ENCODE measurements at places on chromosomes 5 and 9.

GRCh38 chr5:30928956-30929355 lies 264.5 kb upstream of the CDH6 start:
- no peak for DNase-seq

DNA sequence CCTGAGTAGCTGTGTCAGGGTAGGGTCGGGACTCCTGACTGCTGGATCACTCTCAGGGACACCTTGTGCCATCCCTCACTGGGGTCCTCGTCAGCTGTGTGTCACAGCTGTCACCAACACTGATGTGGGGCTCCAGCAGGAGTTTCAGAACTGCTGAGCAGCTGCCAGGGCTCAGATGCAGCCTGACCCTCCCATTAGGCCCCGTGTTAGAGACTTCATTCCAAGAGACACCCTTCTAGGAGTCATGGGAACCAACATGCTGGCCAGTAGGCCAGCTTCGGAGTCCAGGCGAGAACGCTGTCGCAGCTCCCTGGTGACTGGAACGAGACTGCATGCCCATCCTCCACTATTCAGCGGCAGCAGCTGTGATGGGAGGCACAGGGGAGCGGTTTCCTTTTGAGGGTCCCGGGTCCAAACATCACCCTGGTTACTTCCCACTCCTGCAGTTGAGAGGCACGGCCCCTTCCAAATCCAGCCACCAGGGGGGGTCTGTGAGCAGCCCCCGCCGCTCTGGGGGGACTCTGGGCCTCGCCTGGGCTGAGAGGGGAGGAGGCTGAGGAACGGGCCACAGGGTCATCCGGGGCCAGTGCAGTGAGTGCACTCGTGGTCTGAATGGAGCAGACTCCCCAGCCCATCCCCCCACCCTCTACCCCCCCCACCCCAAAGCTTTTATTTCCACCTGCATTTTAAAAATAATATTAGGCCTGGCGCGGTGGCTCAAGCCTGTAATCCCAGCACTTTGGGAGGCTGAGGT lies 12.6 kb upstream of the TCF7 start:
- DNase-seq, result peak; percentile 82

DNA sequence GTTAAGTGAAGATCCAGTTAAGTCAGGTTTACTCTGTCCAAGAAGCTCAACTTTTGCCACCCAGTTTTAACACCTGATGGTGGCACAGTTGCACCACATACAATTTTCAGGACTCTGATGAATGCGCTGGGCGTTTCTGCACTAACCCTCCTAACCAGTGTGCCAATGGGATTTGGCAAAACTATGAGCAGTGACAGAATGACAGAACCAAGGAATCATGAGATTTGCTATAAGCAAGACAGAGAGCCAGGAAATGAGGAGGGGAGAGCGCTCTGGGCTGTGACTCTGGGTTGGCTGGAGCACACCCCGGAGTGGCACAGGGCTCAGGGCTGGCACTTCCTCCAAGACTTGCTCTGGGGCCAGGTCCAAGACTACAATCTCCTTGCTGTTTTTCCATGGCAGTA lies 84.1 kb downstream of the SH3PXD2B start:
- no peak for DNase-seq

- DNase-seq, result no peak
Observed at GRCh38 chr5:174693697-174694385, 30.5 kb upstream of the MSX2 start.

DNA sequence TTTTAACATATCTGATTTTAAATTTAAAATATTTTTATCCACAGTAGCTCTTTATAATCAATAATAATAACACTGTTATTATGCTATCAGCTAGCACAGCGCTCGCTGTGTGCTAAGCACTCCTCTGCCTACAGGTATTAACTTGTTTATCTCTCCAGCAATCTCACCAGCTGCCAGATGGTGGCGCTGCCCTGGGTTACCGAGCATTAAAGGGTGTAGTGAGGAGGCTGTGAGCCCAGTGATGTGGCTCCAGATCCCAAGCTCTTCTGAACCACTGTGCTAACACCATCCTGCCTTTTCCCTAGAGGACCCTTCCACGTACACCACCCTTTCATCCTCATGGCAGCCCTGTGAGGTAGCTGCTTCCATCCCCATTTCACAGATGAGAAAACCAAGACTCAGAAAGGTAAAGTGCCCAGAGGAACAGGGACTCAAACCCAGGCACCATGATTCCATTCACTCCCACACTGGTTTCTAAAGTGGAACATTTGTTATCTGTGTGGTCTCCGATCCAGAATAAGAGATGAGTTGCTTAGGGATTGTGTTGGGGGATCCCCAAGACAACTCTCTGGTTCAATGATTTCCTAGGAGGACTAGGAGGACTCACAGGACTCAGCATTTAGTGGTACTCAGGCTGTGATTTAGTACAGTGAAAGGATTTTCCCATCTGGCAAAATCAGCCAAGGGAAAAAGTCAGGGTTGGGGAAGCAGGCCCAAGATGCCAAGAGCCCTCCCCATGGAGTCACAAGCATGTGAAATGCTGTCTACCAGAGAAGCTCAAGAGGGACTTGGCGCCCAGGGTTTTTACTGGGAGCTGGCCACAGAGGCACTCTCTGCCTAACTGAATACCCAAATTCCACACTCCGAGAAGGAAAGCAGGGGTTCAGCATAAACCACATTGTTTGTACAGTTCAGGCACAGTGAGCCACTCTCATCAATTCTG lies 7.0 kb downstream of the IGFBPL1 start:
- no peak for DNase-seq

GRCh38 chr5:41754857-41755256 lies 115.4 kb downstream of the OXCT1 start:
- no peak for DNase-seq

- no peak for DNase-seq
Observed at GRCh38 chr9:69593301-69593700, 78.9 kb downstream of the APBA1 start.

GRCh38 chr9:137366445-137366810 lies 56.5 kb downstream of the EXD3 start:
- DNase-seq, result no peak

DNA sequence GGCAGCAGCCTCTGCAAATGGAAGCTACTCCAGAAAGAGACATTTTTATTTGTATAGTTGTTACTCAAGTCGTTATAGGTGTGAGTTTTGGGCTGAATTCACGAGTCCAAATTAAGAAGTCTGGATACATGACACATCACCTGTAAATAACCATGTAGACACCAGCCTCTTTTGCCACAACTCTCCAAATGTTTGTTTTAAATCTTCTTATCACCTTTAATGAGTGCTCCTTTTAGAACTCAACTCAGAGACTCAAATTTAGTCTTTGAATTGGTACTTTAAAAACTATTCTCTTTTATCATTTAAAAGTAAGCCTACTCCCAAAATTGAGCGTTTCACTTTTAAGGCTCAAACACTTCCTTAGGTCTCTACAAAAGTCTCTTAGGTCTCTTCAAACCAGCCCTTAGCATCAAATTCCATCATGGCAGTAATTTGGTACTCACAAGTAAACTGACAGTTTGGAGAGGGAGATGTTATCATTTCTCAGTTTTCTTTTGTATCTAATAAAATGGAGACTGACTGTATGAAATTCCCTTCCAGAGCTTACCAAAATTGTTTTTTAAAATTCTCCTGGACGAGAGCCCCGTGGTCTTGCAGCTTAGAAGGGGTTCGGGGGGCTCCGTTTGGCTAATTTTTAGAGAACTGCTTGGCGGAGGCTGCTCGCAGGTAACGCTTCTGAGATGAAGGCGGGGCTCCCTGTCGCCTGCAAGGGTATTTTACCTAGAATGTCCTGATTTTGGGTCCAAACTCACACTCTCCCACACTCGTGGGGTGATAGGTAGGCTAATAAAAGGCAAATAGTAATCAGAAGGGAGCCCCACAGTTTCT lies 194.6 kb downstream of the MEF2C start:
- DNase-seq, result no peak

DNA sequence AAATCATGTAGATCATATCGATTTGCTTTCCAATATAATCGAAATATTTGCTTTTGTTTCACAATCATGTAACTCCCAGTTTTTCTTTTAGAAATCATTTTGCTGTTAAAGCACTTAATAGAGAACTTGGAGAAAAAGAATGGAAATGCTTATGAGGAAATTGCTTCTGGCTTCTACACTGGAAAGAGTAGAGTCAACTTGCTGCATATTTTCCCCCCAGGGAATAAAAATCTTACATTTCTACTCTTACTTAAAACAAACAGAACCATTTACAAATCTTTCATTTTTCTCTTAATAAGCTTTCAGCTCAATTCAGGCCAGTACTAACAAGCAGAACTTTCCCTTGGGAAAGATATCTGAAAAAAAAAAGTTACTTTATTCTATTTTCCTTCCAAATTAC lies 312.0 kb downstream of the CHSY3 start:
- no peak for DNase-seq

GRCh38 chr5:158174918-158175851 lies 316.2 kb upstream of the CLINT1 start:
- peak; percentile 54 for DNase-seq

- no peak for DNase-seq
Observed at GRCh38 chr9:13088720-13089427, 190.6 kb downstream of the MPDZ start.

DNA sequence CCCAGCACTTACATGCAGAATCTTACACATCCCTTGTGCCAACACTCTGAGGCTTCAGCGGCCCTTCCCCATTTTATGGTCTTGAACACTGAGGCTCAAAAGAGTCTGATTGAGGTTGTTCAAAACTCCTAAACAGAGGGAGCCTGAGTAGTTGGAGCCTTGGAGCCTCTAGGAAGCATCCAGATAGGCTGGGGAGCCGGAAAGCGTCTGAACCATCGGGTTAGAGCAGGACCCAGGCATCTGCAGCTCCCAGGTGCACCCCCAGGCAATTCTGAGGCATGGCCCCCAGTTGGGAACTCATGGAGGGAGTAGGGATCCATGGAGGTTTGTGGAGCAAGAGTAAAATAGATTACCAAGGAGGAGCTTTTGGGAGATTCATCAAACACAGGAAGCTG lies 3.8 kb downstream of the OLFML2A start:
- DNase-seq, result no peak

GRCh38 chr9:33468797-33469621 lies 4.7 kb downstream of the NOL6 start:
- DNase-seq, result peak; percentile 10

DNA sequence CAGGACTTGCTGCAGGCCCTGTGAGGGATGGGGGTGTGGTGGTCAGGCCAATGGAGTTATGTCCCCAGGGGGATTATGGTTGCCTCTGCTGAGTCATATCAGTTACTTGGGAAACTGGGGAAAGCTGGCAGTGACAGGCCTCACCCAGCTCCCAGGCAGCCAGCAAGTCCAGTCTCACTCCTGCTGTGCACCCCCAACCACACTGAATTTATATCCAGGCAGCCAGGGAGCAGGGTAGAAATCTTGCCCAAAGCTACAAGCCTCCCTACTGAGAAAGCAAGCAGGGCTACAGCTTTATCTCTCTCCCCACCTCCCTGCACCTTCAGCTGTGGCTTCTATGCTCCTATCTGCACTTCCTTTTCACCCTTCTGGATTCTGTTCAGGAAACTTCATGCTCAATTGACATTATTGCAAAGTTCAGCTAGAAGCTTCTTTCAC lies 2076.0 kb upstream of the CDH9 start:
- no peak for DNase-seq

GRCh38 chr5:84372066-84372695 lies 12.5 kb downstream of the EDIL3 start:
- no peak for DNase-seq

GRCh38 chr5:171261361-171261760 lies 47.7 kb upstream of the TLX3 start:
- DNase-seq, result no peak

- DNase-seq, result no peak
Observed at GRCh38 chr5:173973616-173973969, 15.4 kb upstream of the C5orf47 start.

DNA sequence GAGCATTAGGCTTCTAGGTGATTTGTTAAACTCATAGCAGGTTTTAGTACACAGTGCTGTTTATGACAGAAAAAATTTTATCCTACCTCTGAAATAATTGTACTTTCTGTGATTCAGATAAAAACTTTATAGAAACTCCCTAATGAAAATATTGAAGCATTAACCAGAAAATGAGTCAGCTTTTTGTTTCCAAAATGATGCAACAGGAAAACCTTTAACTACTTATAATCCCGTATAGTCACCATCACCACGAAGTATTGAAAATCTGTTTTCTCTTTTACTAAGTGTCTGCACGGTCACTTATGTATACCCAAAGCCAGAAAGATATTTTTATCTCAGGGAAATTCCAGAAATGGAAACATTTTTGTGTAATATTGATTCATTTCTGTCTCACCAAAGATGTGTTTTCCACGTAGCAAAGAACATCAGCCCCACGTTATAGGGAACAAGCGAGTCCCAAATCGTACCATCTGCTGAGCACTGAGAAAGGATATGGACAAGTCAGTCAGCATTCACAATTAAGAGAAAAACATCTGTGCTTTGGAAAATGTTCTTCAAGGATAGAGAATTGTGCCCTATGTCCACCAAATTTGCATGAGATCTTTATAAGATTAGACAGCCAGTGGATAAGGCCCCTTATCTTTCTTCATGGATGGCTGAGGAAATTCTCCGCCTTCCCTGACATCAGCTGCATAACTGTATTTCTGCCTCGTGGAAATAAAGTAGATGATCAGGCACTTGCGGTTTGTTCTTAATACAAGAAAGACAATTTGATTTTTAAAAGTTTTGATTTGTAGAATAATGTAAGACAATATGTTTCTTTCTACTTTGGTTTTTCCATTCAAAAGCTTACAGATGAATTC lies 41.9 kb downstream of the TNFAIP8 start:
- no peak for DNase-seq

DNA sequence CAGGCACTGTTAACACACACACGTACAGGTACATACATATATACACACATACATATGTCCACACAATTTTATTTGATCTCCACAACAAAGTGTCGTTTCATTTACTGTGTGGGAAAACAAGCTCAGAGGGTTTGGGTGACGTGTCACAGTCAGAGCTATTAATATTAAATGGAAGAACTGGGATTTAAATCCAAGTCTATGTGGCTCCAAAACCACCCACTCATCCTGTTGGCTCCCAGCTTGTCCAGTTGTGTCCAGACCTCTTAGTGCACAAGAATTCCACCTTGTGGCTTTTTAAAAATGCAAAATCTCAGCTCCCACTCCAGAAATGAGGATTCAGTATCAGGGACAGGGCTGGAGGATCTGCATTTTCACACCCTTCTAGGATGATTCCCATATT lies 52.3 kb upstream of the PTPDC1 start:
- no peak for DNase-seq

- peak; percentile 26 for DNase-seq
Observed at GRCh38 chr9:96057155-96057554, 181.7 kb downstream of the ERCC6L2 start.

- DNase-seq, result no peak
Observed at GRCh38 chr5:31769530-31769929, 130.6 kb downstream of the PDZD2 start.

Measured in activated CD8-positive, alpha-beta memory T cell treated with anti-CD3 and anti-CD28 coated beads, Interleukin-2, amount 50 U/mL, for 4 hours (primary cell).